Activated CD4-positive, alpha-beta T cell treated with anti-CD3 and anti-CD28 coated beads, Interleukin-2, Interleukin-6, amounts not matched to agents 100 ng/mL and 50 ng/mL, durations not matched to agents 16 hours and 8 hours (primary cell): ENCODE measurements at places on chromosomes 13 and 19.
A peak's percentile ranks its signal among the peaks of the same experiment; 100 is the strongest.

GRCh38 chr13:45102136-45102507, 18.2 kb upstream of the GTF2F2 start:
- DNase-seq, result no peak

DNA sequence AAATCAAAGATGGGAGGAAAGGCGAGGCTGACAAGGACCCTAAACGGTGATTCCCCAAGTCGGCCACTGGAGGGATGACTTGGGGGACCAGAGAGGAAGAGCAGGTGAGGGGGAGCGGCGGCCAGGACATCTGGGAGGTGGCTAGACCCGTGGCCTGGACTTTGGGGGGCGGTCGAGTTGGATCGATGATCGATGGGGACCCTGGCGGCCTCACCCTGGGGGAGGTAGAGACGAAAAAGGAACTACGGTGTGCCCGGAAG, 7.7 kb upstream of the CIRBP start:
- no peak for DNase-seq

- no peak for DNase-seq
Observed at GRCh38 chr13:27120811-27121210, 50.8 kb downstream of the USP12 start.

- no peak for DNase-seq
Observed at GRCh38 chr19:41233748-41234240, 14.8 kb downstream of the AXL start.

GRCh38 chr19:33248553-33248953, 22.9 kb upstream of the SLC7A10 start:
- no peak for DNase-seq

DNA sequence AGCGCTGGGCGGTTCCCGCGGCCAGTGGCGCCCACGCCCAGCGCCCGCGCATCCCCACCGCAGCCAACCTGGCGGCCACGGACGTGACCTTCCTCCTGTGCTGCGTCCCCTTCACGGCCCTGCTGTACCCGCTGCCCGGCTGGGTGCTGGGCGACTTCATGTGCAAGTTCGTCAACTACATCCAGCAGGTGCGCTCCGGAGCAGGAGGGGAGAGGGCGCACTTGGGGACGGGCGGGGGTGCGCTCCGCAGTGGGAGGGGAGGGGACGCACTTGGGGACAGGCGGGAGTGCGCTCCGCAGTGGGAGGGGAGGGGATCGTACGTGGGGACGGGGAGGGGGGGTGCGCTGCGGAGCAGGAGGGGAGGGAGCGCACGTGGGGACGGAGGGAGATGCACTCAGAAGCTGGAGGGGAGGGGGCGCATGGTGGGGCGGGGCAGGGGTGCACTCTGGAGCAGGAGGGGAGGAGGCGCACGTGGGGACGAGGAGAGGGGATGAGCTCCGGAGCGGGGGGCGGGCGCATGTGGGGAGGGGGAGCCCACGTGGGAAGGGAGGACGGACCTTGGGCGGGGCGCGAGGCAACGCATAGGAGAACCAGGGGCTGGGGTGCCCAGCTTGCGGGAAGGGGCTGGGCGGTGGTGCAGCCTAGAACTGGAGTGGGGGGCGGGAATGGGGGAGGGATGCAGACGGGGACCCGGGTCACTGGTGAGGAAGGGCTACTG, 1.5 kb downstream of the KISS1R start:
- DNase-seq, result peak; percentile 66
